ENCODE measurements at places on chromosomes 7 and 10.

- no peak for DNase-seq
Measured at GRCh38 chr10:614139-614711, 75.2 kb downstream of the DIP2C start.

DNA sequence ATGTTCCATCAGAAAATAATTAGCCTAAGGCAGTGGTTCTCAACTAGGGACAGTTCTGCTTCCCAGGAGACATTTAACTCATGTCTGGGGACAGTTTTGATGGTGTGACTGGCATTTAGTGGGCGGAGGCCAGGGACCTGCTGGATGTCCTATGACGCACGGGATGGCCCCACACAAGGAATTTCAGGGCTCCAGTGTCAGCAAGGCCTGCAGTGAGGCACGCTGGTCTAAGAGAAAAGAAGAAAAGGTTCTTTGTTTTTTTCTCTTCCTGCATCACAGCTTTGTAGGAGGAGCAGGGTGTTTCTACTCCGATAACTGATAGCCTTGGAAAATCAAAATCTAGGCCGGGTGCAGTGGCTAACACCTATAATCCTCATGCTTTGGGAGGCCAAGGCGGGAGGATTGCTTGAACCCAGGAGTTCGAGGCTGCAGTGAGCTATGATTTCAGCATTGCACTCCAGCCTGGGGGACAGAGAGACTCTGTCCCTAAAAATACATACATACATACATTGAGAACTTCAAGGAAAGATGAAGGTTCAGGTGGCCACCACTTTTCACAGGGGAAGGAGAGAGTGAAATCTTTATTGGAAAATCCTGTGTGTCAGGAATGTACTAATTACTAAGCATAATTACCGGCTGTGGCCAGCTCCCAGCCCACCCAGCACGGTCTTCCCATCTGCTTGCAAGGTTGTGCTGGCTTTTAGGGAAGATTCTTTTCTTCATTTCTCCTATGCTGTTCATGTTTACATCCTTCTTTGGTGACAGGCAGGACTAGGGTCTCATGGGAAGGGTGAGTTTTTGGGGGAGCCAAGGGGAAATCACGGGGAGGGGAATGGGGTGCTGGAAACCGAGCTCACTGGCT lies 150.4 kb downstream of the ACTR3B start:
- no peak for DNase-seq

DNA sequence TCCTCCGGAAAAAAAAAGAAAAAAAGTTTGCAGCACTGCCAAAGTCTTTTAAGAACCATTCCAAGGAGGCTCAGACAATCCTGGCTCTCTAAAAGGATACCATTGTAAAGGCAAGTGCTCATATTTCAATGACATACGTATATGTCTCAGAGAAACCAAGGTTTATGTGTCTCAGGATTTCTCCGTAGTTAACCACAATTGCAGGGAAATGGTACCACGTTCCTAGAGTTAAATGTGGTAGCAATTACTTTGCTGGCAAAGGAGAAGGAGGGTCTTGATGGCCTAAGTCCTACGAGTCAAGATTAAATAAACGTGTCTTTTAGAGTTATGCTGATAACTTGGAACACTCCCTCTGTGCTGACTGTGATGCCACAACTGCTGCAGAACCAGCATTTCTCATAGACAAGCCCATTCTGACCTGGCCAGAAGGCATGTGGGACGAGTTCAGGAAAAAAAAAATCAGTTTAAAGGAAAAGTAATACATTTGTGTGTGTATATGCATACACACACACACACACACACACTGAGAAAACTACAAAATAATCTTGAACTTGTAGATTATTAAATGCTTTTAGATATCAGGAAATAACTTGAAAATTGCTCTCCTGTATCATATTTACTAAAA lies 245.9 kb downstream of the FGFR2 start:
- no peak for DNase-seq

DNA sequence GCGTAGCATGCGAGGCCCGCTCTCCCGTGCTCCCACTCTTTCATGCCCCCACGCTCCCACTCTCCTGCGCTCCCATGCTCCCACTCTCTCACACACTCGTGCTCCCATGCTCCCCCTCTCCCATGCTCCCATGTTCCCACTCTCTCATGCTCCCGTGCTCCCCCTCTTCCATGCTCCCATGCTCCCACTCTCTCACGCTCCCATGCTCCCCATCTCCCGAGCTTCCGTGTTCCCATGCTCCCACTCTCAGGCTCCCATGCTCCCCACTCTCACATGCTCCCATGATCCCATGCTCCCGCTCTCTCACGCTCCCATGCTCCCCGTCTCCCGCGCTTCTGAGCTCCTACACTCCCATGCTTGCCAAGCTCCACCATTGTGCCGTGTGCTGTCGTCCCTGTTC lies 84.4 kb upstream of the ANLN start:
- DNase-seq, result no peak

- no peak for DNase-seq
Measured at GRCh38 chr10:69413221-69413865, 3.4 kb downstream of the TACR2 start.

GRCh38 chr10:121134711-121135110 lies 283.5 kb downstream of the WDR11 start:
- no peak for DNase-seq

GRCh38 chr10:1521741-1522140 lies 215.6 kb downstream of the ADARB2 start:
- DNase-seq, result no peak

- DNase-seq, result no peak
Measured at GRCh38 chr7:113452245-113452644, 333.9 kb upstream of the SMIM30 start.

DNA sequence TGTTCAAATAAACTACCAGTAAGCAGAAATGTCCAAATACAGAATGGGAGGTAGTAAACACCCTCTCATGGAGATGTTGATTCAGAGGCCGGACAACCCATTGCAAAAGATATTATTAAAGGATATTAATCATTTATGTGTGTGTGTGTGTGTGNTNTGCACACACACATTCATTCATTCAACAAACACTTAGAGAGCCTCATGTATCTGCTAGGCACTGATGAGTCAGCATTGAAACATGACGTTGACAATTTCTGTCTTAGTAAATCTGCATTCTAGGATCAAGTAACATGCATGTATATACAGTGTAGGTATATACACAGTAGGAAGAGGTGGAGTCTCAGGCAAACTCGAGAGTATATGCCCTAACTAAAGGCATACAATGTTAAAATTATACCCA lies 187.0 kb downstream of the ZNF365 start:
- DNase-seq, result no peak

- DNase-seq, result no peak
Measured at GRCh38 chr10:4028854-4029583, 244.0 kb upstream of the KLF6 start.

DNA sequence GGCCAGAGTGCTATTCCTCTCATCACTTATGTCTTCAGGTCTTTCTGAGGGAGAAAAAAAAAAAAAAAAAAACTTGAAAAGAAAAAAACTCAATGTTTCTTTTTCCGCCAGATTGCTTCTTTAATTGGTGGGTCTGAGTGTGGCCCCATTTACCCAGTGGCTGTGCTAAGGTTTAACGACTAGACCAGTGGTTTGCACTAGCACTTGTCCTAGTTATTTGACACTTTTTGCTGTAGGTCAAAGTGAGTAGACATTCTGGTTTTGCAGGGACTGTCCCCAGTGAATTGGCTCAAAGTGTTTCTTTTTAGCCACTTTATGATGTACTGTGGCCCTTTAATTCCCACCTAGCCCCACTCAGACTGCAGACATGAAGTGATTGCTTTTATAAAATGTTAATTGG lies 273.3 kb downstream of the PTEN start:
- no peak for DNase-seq

- DNase-seq, result no peak
Measured at GRCh38 chr10:122116331-122116730, 127.4 kb downstream of the TACC2 start.

DNA sequence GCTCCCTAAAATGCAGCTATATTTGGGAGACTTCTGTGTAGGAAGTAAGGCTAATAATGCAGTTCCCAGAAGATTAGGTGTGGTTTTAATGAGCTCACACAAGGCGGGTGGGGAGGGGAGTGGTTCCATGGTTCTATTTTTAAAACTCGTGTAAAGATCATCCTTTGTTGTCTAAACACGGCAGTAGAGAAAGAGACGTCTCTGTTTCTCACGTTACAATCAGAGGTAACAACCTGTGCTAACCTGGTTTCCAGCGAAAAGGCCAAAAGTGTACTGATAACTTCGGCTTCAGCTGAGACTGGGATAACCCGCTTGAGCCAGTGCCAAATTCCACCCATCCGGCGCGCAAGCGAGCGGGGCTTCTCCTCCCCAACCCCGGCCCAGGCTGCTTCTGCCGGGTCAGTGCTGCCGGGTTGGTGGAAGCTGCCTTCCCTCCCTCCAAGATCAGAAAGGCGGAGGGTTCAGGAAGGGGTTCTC lies 2.5 kb upstream of the MAP3K8 start:
- DNase-seq, result no peak

- no peak for DNase-seq
Measured at GRCh38 chr10:100739517-100740368, 5.6 kb upstream of the PAX2 start.

- DNase-seq, result no peak
Measured at GRCh38 chr7:149471289-149471953, 10.6 kb upstream of the ZNF777 start.

DNA sequence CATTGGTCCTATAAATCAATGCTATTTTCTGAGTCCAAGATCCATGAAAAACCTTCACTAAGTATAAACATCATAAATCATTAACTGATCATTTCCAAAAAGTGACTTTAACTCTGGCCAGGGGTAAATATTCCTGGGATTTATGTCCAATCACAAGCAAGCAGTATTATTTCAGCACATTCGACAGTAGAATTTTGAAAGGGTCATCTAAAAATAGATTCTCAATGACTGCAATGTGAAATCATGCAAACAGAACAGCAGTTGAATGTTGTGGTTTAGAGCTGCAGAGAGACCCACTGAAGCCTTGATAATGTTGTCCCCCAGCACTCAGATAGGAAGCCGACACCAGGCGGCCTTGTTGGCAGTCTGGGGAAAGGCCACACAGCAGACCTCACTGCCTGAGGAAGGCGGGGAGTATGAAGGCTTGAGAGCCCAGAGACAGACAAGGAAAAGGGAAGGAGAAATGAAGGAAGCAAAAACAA lies 38.1 kb downstream of the FAM107B start:
- DNase-seq, result no peak

- no peak for DNase-seq
Measured at GRCh38 chr10:92024700-92025099, 101.1 kb downstream of the BTAF1 start.

- DNase-seq, result no peak
Measured at GRCh38 chr10:119346095-119346832, 138.9 kb downstream of the GRK5 start.

DNA sequence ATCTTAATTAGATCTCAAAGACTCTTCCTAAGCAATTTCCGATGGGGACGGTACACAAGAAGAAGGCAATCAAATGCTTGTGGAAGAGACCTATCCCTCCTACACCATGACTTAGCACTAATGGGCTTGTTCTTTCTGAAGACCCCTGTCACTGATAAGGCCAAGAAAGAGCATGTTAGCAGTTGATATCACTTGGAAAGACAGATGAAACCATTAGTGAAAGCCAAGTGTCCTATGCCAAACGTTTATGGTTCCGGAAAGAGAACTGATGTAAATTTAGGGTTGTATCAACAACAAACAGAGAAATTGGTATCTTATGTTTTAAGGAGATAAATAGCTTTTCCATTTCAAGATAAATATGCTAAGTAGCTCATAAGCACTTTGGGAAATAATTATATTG lies 6.5 kb downstream of the UROS start:
- no peak for DNase-seq

DNA sequence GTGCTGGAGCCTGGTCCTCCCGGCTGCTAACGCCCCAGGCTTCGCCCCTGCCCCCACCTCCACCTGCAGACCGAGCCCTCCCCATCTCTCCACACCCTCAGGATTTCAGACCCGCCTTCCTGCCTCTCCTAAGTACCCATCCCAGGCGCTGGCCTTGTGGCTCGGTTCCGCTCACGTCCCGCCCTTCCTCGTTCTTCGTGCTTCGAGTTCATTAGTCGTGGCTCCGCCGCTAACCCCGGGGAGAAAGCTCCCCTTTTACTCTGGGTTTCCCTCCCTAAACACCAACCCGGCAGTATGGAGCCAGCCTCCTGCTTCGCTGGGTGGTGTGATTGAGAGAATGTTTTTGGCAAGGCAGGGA lies 11.2 kb downstream of the EMX2 start:
- DNase-seq, result no peak

- no peak for DNase-seq
Measured at GRCh38 chr7:139725858-139726484, 51.8 kb downstream of the HIPK2 start.

DNA sequence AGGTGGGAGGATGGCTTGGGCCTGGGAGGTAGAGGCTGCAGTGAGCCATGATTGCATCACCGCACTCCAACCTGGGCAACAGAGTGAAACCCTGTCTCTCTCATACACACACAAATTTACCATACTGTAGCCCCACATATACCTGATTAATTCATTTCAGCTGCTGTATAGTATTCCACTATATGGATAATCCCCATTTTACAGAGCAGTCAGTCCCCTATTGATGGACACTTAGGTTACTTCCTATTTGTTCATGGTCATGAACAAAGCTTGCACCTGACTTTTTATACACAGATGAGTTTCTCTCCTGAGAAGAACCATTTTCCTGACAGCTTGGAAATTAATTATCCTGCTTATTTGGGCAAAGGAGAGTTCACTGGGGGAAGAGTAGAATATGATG lies 59.2 kb downstream of the EMX2 start:
- DNase-seq, result no peak

- no peak for DNase-seq
Measured at GRCh38 chr10:20254078-20254477, 437.8 kb downstream of the PLXDC2 start.

- DNase-seq, result no peak
Measured at GRCh38 chr7:135811506-135811905, 62.9 kb upstream of the FAM180A start.

DNA sequence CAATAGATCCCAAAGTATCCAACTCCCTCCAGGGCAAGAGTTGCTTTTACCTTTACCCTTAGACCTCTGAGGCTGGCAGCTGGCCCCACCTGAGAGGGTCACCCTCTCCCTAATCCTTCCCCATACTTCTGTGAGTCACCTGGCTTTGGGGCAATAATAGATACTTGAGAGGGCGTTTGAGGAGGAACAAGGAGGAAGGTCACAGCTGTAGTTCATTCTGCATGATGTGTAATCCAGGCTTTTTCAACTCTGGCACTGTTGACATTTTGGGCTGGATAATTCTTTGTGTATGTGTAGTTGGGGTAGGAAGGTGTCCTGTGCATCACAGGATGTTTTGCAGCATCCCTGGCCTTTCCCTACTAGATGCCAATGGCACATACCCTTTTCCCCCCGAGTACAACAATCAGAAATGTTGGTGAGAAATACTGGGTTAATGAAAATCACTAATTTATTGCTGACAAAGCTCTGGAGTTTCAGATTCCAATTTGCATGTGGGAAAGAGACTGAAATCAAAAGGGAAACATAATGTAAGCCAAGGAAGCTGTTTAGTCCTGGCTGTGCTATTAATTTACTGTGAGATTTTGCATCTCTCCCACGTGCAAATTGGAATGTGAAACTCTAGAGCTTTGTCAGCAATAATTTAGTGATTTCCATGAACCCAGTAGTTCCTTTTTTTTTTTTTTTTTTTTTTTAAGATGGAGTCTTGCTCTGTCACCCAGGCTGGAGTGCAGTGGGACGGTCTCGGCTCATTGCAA lies 3.6 kb downstream of the BLVRA start:
- no peak for DNase-seq
